ENCODE measurements at places on chromosomes 2 and 18.

DNA sequence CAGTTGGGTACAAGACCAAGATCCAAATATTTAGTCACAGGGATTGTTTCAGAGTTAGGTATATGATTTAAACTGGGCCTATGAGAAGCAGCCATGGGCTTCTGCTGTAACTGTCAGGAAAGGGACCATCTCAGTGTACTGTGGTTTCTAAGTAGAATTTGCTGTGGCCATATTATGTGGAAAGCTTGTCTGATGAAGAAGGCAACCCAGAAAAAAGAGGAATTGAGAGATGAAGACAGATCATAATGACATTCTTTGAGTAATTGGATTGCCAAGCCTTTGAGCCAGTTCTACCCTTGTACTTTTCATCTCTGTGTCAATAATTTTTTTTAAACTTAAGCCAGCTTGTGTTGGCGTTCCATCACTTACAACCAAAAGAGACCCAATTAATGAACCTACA lies 259.6 kb downstream of the NUP35 start:
- no peak for DNase-seq

DNA sequence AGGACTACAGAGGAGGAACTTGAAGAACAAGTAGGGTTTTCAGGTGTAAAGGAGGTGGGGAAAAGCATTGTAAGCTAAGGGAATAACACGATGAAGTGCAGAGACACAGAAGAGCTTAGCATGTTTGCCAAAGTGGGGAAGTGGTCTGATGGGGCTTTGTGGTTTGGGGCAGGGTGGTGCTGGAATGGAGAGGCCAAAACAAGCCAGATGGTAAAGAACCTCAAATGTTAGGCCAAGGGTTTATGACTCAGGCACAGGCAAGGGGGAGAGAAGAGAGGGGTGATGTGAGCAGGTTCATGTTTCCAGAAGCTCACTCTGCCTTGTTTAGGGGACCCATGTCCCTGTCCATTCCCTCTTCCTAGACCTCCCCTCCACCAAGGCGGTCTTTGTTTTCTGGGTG lies 104.5 kb upstream of the YWHAQ start:
- DNase-seq, result no peak

DNA sequence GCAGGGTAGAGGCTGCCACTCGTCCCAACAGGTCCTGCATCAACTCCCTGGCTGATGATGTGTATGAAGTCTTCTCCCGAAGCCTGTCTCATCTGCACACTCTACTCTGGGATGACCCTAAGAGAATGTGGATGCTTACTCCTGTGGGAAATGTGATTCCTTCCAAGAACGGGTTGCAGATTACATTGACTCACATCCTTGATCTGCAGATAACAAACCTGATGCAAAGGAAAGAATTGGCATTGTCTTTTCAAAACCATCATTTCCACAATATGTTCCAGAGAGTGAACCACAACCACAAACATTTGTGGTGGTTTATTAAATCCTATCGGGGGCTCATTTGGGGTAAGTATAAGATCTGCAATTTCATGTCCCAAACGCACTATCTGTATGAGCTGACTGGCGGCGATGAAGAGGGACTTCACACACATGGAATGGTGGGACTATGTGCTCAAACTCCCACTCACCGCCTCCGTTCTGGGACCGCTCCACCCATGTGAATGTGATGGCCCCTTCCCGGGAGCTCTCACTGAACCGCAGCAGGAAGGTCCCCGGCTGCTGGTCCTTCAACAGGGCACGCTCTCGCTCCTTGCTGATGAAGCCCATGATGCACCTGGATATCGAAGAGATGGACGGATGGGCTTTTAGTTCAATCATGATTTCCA lies 35.5 kb downstream of the STAT1 start:
- DNase-seq, result no peak

DNA sequence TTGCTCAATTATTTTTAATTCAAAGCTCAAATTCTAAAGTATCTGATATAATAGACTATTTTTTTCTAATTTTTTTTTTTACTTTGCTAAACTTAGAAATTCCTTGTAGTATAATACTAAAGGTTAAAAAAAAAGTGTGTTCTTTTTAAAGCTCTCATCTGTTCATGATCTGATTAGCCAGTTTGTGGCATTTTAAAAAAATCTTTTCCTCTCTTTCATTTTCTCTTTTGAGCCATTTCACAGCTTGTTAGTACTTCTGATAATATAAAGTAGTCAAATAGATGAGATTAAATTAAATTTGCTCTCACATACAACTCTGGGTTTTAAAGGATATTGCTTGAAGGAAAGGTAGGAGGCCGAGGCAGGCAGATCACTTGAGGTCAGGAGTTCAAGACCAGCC lies 40.7 kb upstream of the NEMP2 start:
- DNase-seq, result no peak

- DNase-seq, result no peak
Measured at GRCh38 chr2:137997733-137998132, 33.5 kb downstream of the HNMT start.

GRCh38 chr18:55953326-55953725 lies 365.3 kb upstream of the TCF4 start:
- no peak for DNase-seq

DNA sequence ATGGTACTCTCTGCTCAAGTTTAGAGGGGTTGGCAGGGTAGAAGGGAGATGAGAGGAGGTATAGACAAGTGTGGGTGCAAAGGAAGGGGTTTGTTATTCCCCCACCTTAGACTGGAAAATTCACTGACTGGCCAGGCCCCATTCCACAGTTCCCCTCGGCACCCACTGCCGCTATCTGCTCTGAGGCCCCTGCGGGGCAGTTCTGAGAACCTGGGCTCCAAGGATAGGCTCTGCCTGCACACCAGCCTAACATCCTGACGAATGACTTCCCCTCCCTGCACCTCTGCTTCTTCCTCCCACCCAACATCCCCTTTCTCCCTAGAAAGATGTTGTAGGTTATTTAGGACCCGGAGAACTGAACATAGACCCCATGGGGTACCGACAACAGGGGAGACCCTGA lies 303.9 kb upstream of the HDAC4 start:
- DNase-seq, result no peak
